ENCODE measurements at places on chromosomes 4 and X. TPM values are rescaled to one million over a fixed set of nuclear protein-coding genes. Genes with fewer than 3 reads are reported as not detected.
A peak's percentile ranks its signal among the peaks of the same experiment; 100 is the strongest.

DNA sequence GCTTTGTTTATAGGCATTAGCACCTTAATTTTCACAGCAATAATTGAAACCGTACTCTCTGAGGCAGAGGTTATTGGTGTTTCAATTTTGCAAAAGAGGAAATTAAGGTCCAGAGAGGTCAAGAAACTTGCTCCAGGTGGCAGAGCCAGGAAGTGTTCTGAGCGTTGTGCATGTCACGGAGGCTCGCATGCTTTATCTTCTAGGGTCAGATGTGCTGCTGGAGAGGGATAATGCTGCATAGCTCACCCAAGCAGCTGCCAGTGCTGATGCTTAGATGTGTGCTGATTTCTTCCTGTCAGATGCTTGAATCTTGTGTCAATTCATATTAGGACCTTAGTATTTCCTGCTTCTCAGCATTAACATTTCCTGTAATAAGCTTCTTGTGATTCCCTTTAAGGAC, 13.0 kb upstream of the FGF5 start:
- no peak for DNase-seq
- no peaks in the 10 kb centered on the region for H3K36me3 ChIP-seq
- no peak overlapping the region for H3K27ac ChIP-seq
- H3K27me3 ChIP-seq, result no peaks in the 10 kb centered on the region
- H3K4me3 ChIP-seq, result no peak overlapping the region

DNA sequence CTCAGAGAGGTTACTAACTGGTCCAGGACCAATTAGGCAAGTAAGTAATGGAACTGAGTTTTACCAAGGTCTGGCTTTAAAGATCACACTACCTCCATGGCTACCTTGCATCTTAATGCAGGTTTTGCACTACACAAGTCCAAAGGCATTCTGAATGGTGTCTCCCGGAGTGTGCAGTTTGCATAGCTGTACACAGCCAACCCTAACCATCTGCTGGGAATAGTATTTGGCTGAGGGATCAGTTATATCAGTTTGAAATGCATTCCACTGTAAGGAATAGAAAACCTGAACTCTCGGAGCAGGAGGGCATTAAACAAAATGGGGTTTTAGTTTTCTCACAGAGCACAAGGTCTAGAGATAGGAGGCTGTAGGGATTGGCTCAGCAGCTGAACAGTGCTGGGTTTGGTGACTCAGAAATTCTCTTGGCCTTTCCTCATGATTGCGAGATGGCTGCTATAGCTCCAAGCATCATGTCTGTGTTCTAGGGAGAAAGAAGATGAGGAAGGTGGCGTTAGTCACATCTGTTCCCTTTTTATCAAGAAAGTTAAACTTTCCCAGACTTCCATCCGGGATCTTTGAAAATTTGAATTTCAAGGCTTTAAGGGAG, 177.1 kb downstream of the NHS start:
- peak; percentile 59 for DNase-seq
- H3K4me3 ChIP-seq, result no peak overlapping the region

GRCh38 chr4:7070729-7071511, 3.1 kb upstream of the GRPEL1 start:
- H3K27ac ChIP-seq, result no peak overlapping the region
- DNase-seq, result peak; percentile 80
- no peak overlapping the region for H3K4me3 ChIP-seq
- no peaks in the 10 kb centered on the region for H3K36me3 ChIP-seq
- peaks cover 10% of the 10 kb centered on the region for H3K4me1 ChIP-seq

DNA sequence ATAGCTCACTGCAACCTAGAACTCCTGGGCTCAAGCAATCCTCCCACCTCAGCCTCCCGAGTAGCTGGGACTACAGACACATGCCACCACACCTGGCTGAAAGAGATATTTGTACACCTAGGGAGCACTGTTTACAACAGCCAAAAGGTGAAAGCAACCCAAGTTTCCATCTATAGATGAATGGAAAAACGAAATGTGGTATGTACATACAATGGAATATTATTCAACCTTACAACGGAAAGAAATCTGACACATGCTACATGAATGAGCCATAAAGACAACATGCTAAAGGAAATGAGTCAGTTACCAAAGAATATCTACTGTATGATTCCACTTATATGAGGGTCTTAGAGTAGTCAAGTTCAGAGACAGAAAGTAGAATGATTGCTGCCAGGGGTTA, 52.2 kb downstream of the ABCG2 start:
- H3K4me3 ChIP-seq, result no peak overlapping the region
- H3K27ac ChIP-seq, result no peak overlapping the region
- peak; percentile 32 for DNase-seq

GRCh38 chr4:127211650-127212560, 420.9 kb upstream of the INTU start:
- no peak overlapping the region for H3K27ac ChIP-seq
- DNase-seq, result peak; percentile 12
- H3K4me1 ChIP-seq, result peaks cover 7% of the 10 kb centered on the region
- H3K36me3 ChIP-seq, result no peaks in the 10 kb centered on the region
- no peaks in the 10 kb centered on the region for H3K27me3 ChIP-seq

DNA sequence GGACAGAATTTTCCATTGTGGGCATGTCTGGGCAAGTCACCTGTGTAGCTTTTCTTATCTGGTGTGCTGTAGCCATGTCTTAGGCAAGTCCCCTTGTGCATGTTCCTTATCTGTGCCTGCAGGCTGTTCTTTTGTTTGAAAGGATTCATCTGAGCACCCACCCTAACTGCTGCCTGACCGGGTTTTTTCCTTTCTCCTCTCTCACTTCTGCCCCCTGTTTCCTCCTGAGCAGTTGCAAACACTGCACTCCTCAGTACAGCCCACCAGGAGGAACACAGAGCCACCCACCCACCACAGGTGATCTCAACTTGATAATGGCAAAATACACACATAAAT, 29.2 kb upstream of the IL9R start:
- no peaks in the 10 kb centered on the region for H3K4me1 ChIP-seq
- no peak overlapping the region for H3K4me3 ChIP-seq
- H3K27ac ChIP-seq, result no peak overlapping the region
- H3K36me3 ChIP-seq, result no peaks in the 10 kb centered on the region
- no peak for DNase-seq

- no peaks in the 10 kb centered on the region for H3K36me3 ChIP-seq
- no peaks in the 10 kb centered on the region for H3K27me3 ChIP-seq
- no peaks in the 10 kb centered on the region for H3K4me1 ChIP-seq
- H3K4me3 ChIP-seq, result no peak overlapping the region
- no peak for DNase-seq
These were observed 2687.3 kb downstream of the PCDH7 start for GRCh38 chr4:33407496-33407895.

DNA sequence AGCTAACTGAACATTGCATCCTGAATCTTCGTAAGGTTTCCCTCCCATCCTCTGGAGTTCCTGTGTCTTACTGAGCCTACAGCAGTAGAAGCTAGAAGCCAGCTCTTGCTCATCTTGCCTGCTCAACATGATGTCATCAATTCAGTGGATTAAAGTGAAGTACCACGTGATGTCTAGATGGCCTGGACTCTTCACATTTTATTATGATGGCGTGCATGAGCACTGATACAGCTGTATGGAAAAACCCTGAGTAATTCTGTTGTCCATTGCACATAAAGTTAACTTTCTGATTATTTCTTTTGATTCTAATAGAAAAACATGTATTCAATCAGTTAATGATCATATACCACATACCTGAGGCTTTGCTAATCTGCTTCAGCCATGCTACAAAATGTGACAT, 2387.7 kb upstream of the TENM3 start:
- H3K27me3 ChIP-seq, result no peaks in the 10 kb centered on the region
- no peak overlapping the region for H3K4me3 ChIP-seq
- no peaks in the 10 kb centered on the region for H3K4me1 ChIP-seq
- no peak overlapping the region for H3K27ac ChIP-seq

DNA sequence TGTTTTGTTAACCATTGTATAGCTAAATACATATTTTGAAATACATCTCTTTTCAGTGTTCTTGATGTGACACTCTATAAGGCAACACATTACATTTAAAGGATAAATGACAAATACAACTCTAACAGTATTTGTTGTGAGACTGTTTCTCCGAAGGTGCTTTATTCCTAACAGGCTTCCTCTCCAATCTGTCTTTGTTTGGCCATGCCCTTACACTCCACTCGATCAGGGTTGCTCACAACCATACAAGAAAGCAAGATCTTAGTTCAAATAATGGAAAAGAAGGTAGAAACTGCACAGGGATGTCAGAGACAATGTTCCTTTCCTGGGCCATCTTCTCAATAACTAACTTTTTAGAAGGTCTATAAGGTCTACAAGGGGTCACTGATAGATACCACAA, 36.5 kb downstream of the AMMECR1 start:
- H3K4me3 ChIP-seq, result no peak overlapping the region
- H3K27me3 ChIP-seq, result no peaks in the 10 kb centered on the region
- H3K36me3 ChIP-seq, result no peaks in the 10 kb centered on the region
- no peak for DNase-seq
- peak overlapping the region; percentile 100 for H3K27ac ChIP-seq
- H3K4me1 ChIP-seq, result peaks cover 66% of the 10 kb centered on the region

NXF2 gene
- not detected for total RNA-seq

MMRN1 gene
- total RNA-seq, result not detected

DMRTC1B gene
- total RNA-seq, result not detected

TCP11X1 gene
- total RNA-seq, result not detected
